ENCODE measurements at places on chromosomes 7 and 10.

- DNase-seq: no peak
Observed at GRCh38 chr7:70193514-70193913, 595.2 kb downstream of the AUTS2 start.

DNA sequence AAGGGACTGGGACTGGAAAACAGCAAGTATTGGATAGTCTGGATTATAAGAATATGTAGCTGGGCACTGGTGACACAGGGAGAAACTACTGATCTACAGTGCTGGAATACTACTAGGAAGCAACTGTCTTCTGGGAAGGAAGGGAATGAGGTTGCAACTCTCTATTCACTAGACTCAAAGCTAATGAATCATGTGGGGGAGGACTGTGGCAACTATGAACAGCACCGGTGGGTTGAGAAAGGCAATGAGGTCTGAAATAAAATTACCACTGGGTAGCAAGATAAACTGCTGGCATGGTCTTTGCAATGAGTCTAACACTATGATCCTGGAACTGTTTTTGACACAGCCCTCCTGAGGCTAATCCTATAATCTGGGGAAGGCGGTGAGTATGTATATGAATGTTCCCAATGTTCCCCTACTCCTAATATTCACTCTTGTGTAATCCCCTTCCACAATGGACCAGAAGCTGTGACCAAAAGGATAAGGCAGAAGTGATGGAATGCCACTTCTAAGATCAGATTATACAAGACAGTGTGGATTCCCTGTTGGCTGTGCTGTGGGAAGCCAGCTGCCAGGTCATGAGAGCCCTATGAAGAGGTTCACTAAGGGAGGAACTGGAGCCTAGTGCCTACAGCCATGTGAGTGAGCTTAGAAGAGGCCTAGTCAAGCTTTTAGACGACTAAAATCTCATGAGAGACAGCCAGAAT, 101.3 kb upstream of the DNAJB12 start:
- no peak for DNase-seq

- DNase-seq: no peak
Observed at GRCh38 chr10:122551450-122551849, 9.1 kb upstream of the DMBT1 start.

- DNase-seq: no peak
Observed at GRCh38 chr10:49539320-49539885, 482 bp upstream of the ERCC6 start.
